ENCODE measurements at places on chromosomes 13 and 19.

GRCh38 chr13:46086985-46087384 lies 17.8 kb downstream of the CPB2 start:
- ATAC-seq: no peak

DNA sequence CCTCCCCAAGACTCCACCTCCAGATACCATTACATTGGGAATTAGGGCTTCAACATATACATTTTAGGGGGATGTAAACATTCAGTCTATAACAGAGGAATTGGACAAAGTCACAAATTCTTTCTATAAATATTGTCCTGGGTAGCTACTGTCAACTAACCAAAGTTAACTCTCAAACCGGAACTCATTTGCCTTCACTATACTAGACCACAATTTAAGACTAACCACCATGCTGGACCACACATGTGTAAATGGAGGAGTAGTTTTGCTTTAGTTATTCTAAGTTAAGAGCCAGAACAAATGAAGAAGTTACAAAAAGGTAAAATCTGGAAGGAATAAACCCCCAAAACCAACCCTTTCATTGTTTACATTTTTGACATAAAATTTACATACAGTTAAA lies 222.8 kb downstream of the NDFIP2 start:
- no peak for ATAC-seq

DNA sequence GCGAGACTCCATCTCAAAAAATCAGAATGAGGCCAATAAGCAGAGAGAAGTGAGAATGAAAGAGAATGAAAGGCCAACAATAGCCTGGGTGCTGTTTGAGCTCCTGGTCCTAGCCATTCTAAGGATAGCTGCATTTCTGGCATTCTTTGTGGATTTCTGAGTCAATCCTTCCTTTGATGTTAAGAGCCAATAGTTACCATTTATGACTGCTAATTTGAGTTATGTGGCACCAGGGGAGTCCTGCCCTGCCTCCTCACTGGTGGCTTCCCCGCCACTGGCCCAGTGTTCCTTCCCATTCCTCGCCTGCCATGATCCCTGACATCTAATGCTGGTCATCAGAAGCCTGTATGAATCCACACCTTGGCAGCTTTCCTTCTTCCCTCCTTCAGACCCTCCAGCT lies 991.2 kb downstream of the UQCRFS1 start:
- ATAC-seq: no peak

- no peak for ATAC-seq
These were observed 1.2 kb upstream of the GNG8 start for GRCh38 chr19:46637224-46637623.

DNA sequence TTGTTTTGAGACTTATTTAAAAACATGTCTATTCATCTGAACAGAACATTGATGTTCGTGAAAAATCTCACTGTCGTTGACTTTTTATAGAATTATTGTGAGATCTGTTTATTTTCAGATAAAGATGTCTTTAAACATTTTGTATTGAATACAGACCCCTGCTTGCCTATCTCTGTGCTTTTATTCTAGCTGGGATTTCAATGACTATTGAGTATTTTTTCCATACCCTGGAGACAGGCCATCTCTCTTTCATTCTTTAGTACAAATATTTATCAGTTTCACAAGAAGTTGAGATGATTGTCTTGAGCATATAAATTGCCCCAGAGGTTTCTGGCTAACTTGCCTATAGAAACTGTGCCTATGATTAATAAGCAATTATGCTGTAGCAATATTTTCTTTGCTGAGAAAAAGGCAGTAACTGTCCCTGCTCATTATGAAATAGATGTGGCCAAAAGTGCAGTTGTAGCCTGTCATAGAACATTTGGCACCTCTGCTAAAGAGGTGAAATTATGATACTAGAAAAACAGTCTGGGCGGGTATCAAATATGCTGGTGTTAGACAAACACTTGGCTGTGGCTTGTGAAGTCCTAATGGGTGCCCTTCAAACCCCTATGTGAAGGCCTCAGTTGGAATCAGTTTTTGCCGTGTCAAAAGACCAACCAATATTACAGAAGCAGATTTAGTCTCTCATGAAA lies 360.6 kb downstream of the HS6ST3 start:
- no peak for ATAC-seq

DNA sequence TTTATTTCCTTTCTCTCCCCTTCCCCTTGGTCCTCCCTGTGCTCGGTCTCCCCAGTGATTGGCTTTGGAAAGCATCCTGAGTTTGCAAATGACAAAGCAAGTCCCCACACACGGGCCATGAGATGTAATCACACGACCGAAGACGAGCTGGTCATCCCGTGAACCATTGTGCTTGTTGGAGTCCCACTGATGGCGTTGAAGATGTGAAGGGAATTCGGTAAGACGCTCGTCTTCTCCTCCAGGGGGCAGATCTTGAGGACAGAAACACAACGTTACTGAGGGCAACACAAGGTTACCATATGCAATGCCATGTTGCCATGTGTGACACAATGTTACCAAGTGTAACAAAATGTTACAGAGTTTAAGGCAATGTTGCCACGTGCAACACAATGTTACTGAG lies 42.0 kb upstream of the SLC15A1 start:
- ATAC-seq: no peak

DNA sequence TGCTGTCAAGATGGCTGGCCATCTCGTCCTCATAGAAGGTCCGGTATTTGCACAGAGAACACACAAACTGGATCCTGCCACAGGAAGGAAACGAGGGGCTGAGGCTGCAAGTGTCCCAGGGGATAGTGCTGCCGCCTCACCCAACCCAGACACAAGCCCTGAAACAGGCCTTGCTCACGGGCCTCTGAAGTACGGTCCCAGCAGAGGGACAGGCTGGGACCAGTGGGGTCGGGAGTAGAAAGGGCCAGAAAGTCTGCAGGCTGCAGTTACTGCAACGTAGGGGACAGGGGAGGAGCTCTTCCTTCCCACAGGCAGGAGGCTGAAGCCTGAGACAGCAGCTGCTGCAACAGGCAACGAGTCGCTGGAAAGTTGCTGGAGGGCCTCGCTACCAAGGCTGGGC lies 18.2 kb upstream of the AKAP8 start:
- no peak for ATAC-seq

- ATAC-seq: peak; percentile 2
These were observed 589 bp downstream of the ZBTB45 start for GRCh38 chr19:58519087-58519354.

DNA sequence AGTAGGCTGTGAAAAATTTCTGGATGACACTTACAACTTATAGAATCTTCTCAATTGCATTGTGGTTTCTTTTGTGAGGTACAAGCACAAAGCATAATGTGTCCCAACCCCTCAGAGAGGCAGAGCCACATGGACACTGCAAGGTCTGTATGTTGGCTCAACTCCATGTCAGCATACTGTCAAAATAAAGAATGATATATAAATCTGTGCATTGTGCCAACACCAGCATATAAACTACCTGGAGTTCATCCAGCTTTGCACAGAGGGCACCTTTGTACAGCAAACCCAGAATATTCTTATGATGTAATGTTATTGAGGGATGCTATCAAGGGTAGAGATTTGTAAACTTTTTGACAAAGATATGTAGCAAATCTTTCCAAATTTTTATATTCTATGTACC lies 1065.8 kb upstream of the MIR17HG start:
- no peak for ATAC-seq

DNA sequence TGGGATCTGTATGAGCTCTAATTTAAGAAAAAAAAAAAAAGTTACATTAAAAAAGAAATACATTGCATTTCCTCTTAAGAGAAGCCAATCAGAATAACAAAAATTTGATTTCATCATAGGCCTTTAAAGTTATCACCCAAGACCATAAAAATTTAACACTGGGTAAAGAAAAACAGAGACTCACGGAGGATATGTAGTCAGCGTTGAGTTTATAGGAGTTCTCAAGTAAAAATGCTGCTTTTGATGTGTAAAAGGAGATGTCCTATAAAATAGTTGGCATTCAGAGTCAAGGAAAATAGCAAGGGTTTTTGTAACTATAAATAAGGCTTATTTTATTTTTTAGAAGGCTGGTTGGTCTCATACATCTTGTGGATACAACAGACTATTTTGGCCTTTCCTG lies 191.1 kb downstream of the EFNB2 start:
- ATAC-seq: no peak

DNA sequence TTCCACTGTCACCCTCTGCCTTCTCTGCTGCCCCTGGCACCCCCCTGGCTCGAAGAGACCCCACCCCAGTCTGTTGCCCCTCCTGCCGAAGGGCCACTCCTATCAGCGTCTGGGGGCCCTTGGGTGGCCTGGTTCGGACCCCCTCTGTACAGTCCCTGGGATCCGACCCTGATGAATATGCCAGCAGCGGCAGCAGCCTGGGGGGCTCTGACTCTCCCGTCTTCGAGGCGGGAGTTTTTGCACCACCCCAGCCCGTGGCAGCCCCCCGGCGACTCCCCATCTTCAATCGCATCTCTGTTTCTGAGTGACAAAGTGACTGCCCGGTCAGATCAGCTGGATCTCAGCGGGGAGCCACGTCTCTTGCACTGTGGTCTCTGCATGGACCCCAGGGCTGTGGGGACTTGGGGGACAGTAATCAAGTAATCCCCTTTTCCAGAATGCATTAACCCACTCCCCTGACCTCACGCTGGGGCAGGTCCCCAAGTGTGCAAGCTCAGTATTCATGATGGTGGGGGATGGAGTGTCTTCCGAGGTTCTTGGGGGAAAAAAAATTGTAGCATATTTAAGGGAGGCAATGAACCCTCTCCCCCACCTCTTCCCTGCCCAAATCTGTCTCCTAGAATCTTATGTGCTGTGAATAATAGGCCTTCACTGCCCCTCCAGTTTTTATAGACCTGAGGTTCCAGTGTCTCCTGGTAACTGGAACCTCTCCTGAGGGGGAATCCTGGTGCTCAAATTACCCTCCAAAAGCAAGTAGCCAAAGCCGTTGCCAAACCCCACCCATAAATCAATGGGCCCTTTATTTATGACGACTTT lies 2.0 kb downstream of the ZFP36 start:
- ATAC-seq: no peak

DNA sequence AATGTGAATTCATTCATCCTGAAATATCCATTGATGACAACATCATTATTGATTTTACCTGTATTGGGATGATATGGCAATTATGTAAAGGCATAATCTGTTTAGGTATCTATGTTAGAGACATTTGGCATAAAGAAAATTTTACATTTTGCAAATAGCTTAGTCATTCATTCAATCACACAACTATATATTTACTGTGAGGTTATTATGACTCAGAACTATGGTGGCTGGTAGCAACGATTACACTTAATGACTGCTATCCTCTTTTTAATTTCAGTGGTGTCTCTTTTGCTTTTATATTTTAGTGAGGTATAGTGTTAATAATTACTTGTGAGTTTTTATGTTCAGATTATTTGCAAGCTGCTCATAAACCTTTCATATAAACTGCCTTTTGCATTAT lies 955.9 kb downstream of the SLITRK6 start:
- no peak for ATAC-seq

- ATAC-seq: no peak
These were observed 214.2 kb downstream of the LACC1 start for GRCh38 chr13:44093607-44094564.

- ATAC-seq: no peak
These were observed 2345.2 kb downstream of the PCDH9 start for GRCh38 chr13:64884976-64885375.

DNA sequence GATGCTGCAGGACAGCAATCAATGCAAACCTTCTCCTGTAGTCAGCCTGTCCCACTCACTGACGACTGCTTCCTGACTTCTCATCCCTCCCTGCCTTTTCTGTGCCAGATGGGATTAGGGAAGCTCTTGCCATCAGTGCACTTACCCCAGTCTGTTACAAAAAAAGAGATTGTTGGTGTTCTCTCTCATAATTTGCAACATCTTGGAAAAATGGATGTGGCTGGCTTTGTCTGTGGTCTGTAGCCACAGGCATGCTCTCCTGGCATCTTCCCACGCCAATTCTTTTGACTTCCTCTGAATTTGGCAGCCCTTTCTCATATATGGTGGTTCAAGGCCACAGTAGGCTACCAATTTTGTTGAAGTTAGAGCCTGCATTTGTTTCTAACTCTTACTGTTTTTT lies 11.6 kb upstream of the HTR2A start:
- no peak for ATAC-seq

GRCh38 chr19:6373813-6374108 lies 1.2 kb downstream of the ALKBH7 start:
- no peak for ATAC-seq

DNA sequence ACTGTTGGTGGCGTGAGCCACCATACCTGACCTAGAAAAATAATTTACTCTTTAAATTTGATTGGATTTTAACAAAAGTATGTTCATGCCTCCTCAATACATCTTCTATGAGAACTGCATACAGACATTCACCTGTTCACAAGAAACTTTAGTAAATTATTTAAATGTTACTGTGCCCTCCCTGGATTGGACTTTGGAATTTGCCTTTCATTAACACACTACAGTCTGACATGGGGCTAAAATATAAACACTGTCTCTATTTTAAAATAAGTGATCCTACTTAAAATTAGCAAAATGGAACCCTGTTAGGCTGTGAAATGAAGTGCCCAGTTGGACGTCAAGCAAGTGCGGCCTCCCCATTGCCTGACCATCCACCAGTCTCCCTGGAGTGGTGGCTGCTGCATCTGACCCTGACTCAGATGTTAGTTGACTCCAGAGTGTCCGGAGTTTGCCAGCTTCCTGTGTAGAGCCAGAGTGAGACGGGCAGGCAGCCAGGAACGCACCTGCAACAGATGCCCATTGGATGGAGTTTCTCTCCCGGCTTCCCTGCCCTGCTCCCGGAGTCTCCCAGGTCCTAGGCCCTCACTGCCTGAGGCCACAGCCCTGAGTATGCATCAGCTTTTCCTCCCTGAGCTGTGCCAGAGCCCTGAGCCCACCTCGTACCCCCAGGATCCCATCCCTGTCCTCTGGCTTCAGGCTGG lies 45.9 kb upstream of the ATP11A start:
- ATAC-seq: no peak

DNA sequence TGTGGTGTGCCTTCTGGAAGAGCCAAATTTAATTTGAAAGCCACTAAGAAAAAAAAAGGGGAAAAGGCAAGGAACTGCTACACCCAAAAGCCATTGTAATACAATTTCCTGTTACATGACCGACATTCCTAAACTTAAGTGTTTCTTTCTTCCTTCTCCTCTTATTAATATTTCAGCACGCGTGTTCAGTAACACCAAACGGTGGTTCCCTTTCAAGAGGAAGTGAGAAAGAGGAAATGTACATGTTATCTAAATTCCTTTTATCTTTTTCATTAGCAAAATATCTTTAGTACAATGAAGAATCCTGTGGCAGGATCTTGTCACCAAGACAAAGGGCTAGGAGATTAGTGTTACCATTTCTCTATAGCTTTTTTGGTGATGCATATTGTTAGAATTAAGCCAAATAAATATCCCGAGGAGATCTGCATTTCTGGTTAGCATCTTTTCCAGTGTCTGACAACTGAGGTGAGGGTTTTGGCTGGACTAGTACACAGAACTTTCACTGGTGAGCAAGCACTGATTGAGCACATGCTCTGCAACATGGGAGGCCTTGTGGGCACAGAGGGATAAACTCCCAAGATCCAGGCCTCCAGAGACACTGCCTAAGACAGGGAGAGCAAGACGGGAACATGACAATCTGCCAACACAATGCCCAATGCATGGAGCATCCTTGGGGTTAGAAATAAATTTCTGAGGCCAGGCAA lies 22.1 kb downstream of the LATS2 start:
- ATAC-seq: no peak

Data from stimulated activated memory B cell treated with anti-CD40 and anti-IgM and Interleukin-4, amounts not matched to agents 10 μg/mL and 1 μg/mL and 100 μg/mL, for 72 hours (primary cell).